ENCODE measurements at places on chromosomes 13 and 19. TPM values are rescaled to one million over a fixed set of nuclear protein-coding genes. Genes with fewer than 3 reads are reported as not detected.

ACER1 gene
- total RNA-seq: not detected

- no peaks in the 10 kb centered on the region for H3K36me3 ChIP-seq
- H3K27ac ChIP-seq: no peak overlapping the region
- DNase-seq: no peak
- no peaks in the 10 kb centered on the region for H3K27me3 ChIP-seq
- no peaks in the 10 kb centered on the region for H3K4me1 ChIP-seq
These were observed 144.4 kb downstream of the ZNF675 start for GRCh38 chr19:23542562-23542961.

DNA sequence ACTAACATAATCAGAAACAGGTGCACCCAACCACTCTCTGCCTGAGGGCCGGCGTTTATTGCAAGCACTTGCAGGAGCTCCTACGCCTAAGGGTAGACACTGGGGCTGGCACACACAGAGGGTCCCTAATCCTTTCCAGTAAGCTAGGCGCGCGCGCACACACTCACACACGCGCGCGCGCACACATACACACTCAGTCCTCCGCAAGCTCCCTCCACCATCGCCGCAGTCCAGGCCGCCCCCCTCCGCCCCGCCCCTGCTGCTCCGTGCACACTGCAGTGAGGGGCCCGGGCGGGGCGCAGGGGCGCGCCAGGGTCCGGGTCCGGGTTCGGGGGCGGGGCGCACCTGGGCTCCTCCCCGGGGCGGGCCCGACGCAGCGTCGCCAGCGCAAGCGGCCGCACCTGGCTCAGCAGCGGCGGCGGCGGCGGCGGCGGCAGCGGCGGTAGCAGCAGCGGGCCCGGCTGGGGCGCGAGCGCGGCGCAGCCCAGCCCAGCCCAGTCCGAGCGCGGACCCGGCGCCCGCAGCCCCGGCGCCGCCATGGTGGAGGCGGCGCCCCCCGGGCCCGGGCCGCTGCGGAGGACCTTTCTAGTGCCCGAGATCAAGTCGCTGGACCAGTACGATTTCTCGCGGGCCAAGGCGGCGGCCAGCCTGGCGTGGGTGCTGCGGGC lies at the start of gene CAMSAP3:
Gene CAMSAP3, plus strand, starts transcription at position 398 of the 668 bp plus-strand sequence. Its CDS starts 140 bp downstream, at position 538.
- DNase-seq: peak; percentile 93
- H3K36me3 ChIP-seq: peaks cover 15% of the 10 kb centered on the region
- H3K4me1 ChIP-seq: peaks cover 7% of the 10 kb centered on the region
- H3K27me3 ChIP-seq: no peaks in the 10 kb centered on the region
- H3K4me3 ChIP-seq: peak within 1 kb of the TSS; percentile 82
- no peak within 1 kb of the TSS for H3K27ac ChIP-seq

DNA sequence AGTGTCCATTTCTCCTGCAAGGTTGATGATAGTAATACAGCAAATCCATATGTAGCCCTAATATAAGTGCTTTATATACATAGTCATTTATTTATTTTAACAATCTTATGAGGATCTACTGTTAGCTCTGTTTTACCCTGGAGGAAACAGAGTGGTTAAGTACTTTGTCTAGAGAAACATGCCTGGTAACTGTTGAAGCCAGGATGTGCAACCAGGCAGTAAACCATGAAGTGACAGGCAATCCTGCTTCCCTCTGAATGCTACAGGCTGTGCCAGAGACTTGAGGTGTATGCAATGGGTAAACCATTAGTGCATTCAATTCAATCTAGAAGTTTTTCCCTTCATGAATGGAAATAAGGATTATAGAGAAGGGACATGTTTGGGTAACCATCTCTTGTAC lies 911.0 kb downstream of the PCDH17 start:
- no peak overlapping the region for H3K4me3 ChIP-seq
- DNase-seq: no peak
- no peaks in the 10 kb centered on the region for H3K4me1 ChIP-seq
- H3K27me3 ChIP-seq: no peaks in the 10 kb centered on the region
- H3K27ac ChIP-seq: no peak overlapping the region

GRCh38 chr13:98411617-98412265 lies 165.2 kb downstream of the STK24 start:
- H3K36me3 ChIP-seq: peaks cover 96% of the 10 kb centered on the region
- no peak overlapping the region for H3K4me3 ChIP-seq
- no peaks in the 10 kb centered on the region for H3K4me1 ChIP-seq
- H3K27me3 ChIP-seq: no peaks in the 10 kb centered on the region

TMEM238 gene
- total RNA-seq: 4.4 TPM

RPS19 gene
- 2,499 TPM for total RNA-seq

- H3K4me1 ChIP-seq: peaks cover 3% of the 10 kb centered on the region
- no peak overlapping the region for H3K27ac ChIP-seq
- H3K27me3 ChIP-seq: no peaks in the 10 kb centered on the region
- DNase-seq: no peak
These were observed 3.9 kb downstream of the RBM26 start for GRCh38 chr13:79402074-79402635.

IQCN gene
- total RNA-seq: 2.4 TPM

PCDH17 gene
- total RNA-seq: 7.8 TPM

ZIC5 gene
- total RNA-seq: 11.0 TPM

ZNF543 gene
- 6.2 TPM for total RNA-seq

- H3K4me1 ChIP-seq: no peaks in the 10 kb centered on the region
- no peak for DNase-seq
- H3K36me3 ChIP-seq: peaks cover 24% of the 10 kb centered on the region
- H3K27ac ChIP-seq: no peak overlapping the region
- no peaks in the 10 kb centered on the region for H3K27me3 ChIP-seq
These were observed 1.4 kb downstream of the TIMM44 start for GRCh38 chr19:7941895-7942596.

GRCh38 chr13:42047561-42048341 lies 697 bp upstream of the DGKH start:
- peak overlapping the region; percentile 85 for H3K4me3 ChIP-seq
- H3K4me1 ChIP-seq: no peaks in the 10 kb centered on the region
- DNase-seq: peak; percentile 82
- H3K27me3 ChIP-seq: peaks cover 29% of the 10 kb centered on the region

SYCN gene
- total RNA-seq: not detected

ZNF681 gene
- 3.2 TPM for total RNA-seq

MYH14 gene
- 16.7 TPM for total RNA-seq

SMIM44 gene
- not detected for total RNA-seq

GRCh38 chr13:75875450-75875849 lies 239.3 kb downstream of the LMO7 start:
- no peak overlapping the region for H3K4me3 ChIP-seq
- peaks cover 9% of the 10 kb centered on the region for H3K4me1 ChIP-seq
- DNase-seq: no peak
- H3K27ac ChIP-seq: no peak overlapping the region
- no peaks in the 10 kb centered on the region for H3K27me3 ChIP-seq

- H3K36me3 ChIP-seq: no peaks in the 10 kb centered on the region
- H3K4me1 ChIP-seq: peaks cover 6% of the 10 kb centered on the region
- H3K27ac ChIP-seq: peak overlapping the region; percentile 94
- peak overlapping the region; percentile 94 for H3K4me3 ChIP-seq
These were observed 5.5 kb downstream of the HRC start for GRCh38 chr19:49149652-49150105.

CYP2F1 gene
- total RNA-seq: not detected

- H3K4me3 ChIP-seq: no peak overlapping the region
- no peaks in the 10 kb centered on the region for H3K27me3 ChIP-seq
- DNase-seq: no peak
- H3K27ac ChIP-seq: no peak overlapping the region
- no peaks in the 10 kb centered on the region for H3K4me1 ChIP-seq
These were observed 936.9 kb downstream of the EFNB2 start for GRCh38 chr13:105598529-105598928.

MCEMP1 gene
- not detected for total RNA-seq

NCAN gene
- 4.2 TPM for total RNA-seq
